Dorsolateral prefrontal cortex (tissue), 122 donors: ENCODE measurements at places on chromosomes 3 and 15.
A peak's percentile ranks its signal among the peaks of the same experiment; 100 is the strongest.

GRCh38 chr3:51371943-51372557 lies 13.0 kb upstream of the MANF start:
- DNase-seq, result peak; percentile 69

- no peak for DNase-seq
These were observed 190.7 kb downstream of the RORA start for GRCh38 chr15:61038387-61038786.

GRCh38 chr15:70023064-70023768 lies 74.5 kb downstream of the TLE3 start:
- no peak for DNase-seq

DNA sequence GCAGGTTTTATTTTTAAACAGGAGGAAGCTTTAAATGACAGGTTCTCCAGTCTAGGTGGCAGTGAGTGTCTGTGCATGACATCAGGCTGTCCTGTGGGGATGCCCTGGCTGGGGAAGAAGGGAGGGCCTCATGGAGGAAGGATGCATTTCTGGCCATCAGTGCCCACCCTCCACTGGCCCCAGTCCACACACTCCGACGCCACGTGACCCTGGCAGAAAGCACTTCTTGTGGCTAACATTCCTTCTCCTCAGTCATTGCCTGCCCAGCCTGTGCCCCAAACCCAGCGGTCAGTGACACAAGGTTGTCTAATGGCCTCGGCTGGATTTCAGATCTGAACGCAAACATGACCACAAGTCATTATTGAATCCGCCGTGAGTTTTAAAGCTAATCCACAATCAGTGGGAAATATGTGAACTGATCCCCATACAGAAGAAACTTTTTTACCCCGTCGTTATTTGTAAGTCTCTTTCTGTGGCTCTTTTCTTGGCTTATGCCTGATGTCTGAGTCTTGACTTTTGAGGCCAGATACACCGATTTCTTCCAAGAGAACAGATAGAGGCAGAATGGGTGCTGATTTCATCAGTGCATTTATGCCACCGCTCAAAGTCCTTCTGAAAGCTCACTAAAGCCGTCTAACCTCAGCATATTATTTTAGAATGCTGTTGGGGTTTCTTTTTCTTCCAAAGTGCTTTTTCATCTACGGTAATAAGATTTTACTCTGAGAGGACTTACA lies 17.3 kb upstream of the LRRK1 start:
- no peak for DNase-seq

- no peak for DNase-seq
These were observed 174.2 kb upstream of the SLC2A2 start for GRCh38 chr3:171200750-171201088.

- DNase-seq, result no peak
These were observed 76.7 kb downstream of the AAGAB start for GRCh38 chr15:67177752-67178151.

DNA sequence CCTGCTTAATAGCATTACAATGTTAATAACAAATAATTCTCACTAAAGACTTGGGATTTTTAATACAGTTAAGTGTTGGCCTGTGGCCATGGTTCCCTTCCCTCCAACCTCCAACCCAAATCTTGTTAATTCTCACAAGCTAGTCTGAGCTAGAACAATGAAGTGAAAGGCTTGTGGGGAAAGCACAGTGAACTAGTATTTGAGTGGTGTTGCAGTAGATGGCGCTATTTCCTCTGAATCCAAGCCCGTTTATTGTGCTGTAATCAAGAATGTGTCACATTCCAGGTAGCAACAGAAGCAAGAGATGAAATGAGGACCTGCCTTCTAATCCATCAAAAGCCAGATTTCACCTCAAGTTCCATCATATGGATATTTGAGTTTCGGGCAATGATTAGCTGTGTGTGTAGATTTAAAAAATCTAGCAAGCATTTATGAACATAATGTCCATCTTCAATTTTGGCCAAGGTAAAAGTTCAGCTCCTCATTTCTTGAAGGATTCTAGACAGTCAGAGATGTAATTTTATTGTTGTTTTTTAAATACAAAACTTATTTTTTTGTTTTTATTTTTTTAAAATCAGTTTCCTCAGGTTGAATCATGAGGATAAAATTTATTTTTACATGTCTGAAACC lies 160.7 kb downstream of the SQOR start:
- DNase-seq, result peak; percentile 39

- peak; percentile 84 for DNase-seq
These were observed 21.1 kb upstream of the CDCP1 start for GRCh38 chr3:45167011-45167911.

DNA sequence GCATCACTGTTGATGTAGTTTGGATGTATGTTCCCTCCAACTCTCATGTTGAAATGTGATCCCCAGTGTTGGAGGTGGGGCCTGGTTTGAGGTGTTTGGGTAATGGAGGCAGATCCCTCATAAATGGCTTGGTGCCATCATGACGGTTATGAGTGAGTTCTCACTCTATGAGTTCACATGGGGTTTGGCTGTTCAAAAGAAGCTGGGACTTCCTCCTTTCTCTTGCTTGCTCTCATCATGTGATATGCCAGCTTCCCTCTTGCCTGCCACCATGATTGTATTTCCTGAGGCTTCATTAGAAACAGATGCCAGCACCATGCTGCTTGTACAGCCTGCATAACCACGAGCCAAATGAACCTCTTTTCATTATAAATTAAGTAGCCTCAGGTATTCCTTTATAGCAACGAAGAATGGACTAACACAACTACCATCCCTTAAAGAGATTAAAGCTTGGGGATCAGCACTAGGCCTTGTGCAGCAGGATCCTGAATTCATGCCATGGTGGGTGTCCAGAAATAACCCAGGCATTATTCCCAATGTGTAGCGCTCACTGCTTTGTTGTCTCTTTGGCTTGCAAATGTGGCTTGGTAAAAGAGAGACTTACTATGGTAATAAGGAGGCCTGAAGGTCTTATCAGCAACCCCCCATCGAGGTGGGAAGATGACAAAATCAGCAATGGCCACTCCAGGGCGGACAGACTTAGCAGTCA lies 41.9 kb downstream of the NDUFB4 start:
- no peak for DNase-seq

DNA sequence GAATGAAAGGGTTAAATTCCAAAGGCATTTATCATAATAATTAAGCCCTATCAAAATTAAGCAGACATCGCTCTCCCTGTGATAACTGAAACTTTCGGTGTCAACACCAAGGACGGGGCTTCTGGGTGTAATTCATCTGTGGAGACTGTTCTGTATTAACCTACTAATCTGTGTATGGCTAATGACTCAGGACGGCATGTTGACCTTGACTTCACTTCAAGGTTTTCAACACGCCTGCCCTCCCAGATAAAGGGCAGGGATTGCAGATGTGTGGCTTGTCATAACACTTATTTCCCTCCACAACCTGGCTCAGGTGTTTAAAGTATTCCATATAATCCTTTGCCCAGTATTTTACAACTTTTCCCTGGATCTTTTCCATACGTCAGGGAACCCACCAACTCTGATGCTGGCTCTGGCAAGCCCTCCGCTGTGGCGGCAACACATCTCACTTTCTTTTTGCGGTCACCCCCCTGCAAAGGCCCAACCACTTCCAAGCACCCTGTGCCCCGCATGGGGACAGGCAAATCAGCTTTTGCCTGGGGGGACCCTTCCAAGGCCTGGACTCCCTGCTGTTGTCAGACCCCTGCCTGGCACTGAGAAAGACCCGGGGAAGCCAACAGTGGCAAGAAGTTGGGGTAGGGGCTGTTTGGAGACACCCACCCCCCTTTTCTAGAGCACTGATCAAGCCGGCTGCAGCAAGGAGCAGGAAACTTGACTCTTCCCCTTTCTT lies 93.2 kb upstream of the MEF2A start:
- no peak for DNase-seq

DNA sequence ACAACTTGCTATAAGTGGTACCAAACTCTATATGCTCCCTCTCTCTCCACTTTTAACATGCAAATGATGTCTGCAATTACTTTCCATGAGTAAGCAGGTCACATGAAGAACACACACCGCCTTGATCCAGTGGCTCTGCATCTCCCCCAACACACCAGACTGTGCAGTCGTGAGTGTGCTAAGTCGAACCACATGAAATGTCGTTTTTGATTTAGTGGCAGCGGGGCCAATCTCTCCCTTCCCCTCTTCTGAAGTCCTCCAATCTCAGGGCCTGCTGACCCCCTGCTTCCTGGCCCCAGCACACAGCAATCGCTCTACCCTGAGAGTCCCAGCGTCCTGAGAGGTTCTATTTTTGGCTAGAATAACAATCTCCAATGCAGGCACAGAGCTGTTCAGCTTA lies 312.5 kb downstream of the SHQ1 start:
- no peak for DNase-seq

- DNase-seq, result no peak
These were observed 309.0 kb upstream of the PROK2 start for GRCh38 chr3:72093992-72094334.

DNA sequence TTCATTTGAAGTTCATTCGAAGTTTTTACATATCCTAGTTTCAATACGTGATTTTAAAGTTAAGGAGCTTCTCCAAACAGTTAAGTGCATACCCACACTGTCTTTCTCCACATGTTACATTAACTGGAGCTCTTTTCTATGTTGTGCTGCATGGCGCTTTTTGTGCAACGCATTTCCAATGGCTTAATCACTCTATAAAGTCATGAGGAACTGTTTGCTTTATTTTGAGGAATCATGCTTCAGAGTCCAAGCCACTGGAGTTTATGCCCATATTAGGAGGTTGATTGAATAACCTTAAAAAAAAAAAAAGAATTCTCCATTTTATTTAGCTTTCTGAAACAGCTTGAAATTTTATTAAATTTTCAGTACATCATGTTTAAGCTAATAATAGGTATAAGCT lies 109.4 kb upstream of the MBNL1 start:
- DNase-seq, result no peak

DNA sequence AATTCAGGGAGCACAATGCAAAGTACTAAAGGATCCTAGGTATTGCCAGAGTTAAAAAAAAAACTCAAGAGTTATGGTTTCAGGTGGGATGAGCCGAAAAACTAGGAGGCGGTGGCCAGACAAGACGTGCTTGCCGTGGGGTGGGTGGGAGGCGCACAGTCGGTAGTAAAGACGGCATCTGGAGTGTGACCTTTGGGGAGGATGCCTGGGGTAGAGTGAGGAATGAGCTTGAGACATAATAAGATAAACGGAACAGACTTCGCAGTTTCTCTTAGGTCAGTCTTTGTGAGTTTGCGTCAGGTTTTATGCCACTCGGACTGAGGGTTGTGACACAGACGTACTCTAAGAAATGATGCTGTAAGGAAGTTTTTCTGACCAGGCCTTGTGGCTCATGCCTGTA lies 139.6 kb downstream of the LRRK1 start:
- DNase-seq, result no peak

DNA sequence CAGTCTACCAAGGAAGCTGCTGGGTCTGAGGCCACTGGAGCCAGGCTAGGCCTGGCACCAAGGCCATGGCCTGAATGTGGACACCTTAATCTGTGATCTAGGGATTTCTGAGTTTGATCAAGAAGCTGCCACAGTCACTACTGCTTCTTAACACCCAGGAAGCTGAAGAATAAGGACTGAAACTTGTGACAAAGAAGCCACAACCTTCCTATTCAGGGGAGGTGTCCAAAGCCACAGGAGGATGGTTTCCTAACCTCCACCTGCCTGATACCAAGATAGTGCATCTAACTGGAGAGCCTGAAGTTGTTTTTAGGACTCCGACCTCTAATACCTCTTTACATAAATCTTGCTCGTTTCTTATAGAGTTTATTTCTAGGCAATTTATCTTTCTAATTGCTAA lies 5.5 kb upstream of the ANO10 start:
- DNase-seq, result no peak
